ENCODE measurements at places on chromosomes 12 and 14.

DNA sequence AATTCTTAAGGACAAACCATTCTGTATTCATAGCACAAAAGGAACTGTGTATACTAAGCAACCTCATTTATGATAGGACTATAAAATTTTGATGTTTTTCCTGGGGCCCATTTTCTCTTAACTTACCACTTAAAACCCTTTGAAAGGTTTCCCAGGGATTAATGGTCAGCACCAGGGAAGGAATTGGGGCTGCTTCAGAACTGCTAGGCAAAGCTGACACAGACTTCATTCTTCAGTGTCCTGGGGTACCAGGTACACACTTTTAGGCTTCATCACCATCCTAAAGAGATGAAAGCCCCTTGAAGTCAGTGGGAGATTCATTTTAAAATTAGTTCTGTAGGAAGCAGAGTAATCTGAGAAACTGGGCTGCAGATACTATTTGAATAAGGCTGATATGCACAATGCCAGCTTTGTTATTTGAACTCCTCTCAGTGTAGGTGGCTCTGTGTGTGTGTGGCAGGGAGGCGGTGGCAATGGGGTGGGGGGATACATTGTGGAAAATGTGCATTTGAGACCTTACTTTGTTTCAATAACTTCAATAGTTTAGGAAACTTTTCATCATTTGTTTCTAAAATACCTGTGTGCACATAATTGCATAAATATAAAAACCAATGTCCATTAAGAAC is 329.3 kb upstream of the DCN start:
- no peak for DNase-seq

DNA sequence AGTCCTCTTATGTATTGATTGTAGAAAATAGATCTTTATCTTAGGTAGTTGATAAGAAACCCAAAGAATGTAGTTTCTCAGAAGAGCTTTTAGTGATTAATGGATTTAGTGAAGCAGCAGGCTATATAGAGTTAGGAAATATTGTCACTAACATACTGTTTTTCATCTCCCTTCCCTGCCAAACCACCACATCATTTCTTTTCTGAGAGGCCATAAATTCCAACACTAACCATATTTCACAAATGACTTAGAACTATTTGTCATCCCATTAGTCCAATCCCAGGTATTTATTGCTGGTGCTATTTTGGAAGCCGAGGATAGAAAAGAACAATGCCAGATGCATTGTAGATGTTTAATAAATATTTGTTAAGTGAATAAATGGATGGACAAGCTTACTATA is 185.7 kb downstream of the KICS2 start:
- no peak for DNase-seq

DNA sequence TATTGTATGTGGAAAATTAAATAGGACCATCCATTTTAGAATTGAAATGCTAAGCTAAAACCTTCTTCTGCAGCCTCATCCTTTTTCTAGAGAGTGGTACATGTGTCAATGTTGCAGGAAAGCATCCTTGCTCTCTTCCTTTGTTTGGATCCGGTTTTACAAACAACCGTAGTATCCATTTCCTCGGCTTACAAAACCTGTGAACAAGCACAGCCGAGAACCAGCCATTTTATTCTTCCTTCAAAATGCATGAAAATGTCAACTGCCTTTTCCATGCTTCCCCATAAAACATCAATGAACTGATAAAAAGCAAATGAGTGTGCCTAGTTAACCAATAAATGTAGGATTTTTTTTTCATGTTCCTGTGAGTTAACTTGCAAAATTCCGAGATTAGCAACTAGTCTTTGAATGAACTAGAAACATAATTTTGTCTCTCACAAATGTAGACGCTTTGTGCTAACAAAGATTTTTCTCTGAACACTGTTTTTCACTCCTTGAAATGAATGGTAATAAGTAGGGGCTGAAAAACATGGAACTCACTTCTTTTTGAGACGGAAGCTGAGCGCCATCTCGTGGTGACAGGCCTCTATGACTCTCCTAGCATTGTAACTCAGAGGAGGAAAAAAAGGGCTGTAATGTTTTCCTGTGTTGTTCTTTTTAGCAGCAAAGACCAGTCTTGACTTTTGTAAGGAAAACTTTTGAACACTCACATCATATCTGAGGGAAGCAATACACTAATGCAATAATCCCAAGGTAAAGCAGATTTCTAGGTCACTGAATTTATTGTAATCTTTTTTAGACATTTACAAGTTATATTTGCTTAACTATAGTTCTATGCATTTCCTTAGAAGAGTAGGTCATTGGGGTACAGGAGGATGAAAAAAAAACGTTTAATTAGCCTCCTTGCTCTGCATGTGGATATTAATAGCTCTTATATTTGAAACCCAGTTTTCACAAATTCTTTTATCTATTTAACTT is 157.4 kb upstream of the FOXG1 start:
- DNase-seq = peak; percentile 27

GRCh38 chr14:61130512-61131260 is 149.6 kb downstream of the SLC38A6 start:
- no peak for DNase-seq

- DNase-seq = no peak
Measured at GRCh38 chr12:120895532-120895931, 8.6 kb downstream of the SPPL3 start.

DNA sequence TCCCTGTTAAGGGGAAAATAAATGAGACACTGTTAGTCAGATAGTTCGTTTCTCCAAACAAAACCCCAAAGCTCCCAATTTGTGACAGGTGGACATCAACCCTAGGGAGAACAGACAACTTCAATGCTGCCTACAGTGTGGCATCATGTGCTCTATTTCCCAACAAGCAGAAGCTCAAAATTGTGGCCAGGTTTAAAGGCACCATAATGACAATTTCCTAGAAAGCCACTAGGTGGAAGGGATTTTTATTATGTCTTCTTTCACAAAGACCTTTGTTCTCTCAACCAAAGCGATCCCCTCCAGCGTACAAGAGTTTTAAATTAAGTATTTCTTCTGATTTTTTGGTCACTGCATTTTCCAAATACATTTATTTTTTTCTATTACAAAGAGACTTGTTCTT is 88.0 kb upstream of the MBIP start:
- DNase-seq = no peak

- no peak for DNase-seq
Measured at GRCh38 chr12:127450826-127451225, 816.1 kb upstream of the TMEM132C start.

DNA sequence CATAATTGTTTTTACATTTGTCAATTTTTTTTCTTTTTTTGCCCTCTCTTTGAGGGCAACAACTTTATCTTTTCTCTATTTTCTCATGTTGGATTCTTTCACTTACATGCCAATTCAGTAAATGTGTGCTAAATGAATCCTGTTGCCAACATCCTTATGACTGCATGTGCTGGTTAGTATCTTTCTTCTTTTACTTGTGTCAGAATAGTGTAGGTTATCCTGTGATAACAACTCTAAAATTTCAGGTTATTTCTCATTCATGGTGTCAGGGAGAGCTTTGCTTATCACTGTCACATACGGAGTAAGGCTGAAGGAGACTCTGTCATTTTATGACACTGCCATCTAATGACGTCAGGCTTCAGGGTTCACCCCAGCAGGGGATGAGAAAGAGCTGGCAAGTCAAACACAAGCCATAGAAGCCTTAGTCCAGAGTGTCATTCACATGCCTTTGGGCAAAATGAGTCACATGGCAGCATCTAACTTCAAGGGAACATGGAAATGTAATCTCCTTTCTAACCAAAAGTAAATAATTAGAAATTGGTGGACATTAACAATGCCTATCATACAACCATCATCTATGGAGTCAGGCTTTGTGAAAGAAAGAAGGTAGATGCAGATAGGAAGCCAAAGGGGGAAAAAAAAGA is 242.5 kb upstream of the ATP2B1 start:
- peak; percentile 9 for DNase-seq

DNA sequence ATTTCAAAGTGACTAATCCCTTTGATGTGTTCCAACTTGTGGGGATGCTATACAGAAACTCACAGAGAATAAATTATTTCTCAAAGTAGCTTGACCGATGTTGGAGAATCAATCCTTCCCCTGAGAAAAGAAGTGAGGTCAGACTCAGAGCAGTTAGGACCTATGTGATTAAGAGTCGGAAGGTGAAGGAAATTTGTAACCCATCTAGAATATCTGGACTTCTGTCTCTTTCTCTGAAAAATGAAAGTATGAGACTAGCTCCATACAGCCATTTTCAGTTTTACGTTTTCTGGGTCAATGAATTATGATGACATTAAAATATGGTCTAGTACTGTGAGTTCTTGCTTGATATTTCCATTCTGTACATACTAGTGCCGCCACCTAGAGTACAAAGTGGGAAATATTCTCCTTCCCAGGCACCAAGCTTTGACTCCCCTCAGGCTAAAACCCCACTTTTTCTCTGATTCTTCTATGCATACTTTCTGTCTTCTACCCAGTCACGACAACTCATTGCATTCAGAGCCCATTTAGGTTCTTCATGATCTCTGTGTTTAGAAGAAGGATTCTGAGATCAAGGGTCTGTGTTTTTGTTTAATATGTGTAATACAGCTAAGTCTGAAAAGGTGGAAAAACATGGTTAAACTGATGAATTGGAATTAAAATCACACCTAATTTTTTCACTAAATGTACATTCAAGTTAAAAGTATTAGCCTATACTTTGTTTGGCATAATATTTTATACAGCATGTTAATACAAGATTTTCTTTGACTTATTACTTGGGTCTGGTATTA is 6.9 kb upstream of the NTS start:
- DNase-seq = peak; percentile 6

GRCh38 chr12:7498809-7499208 is 4.8 kb downstream of the CD163 start:
- DNase-seq = no peak

DNA sequence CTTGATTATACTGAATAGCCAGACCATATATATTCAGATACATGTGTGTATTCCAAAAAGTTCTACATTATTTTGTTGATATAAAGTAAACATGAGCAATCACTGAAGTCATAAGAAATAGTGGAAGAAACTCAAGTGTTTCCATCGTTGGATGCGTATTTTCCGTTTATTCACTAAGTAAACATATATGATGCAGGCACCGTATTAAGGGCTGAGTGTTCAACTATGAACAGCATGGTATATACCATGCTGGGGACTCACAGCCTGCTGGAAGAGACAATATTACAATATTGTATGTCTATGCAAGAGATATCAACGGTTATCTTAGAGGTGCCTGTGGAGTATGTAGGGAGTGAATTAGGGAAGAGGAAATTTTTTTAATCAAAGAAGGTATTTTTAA is 1.2 kb downstream of the PYROXD1 start:
- DNase-seq = no peak

DNA sequence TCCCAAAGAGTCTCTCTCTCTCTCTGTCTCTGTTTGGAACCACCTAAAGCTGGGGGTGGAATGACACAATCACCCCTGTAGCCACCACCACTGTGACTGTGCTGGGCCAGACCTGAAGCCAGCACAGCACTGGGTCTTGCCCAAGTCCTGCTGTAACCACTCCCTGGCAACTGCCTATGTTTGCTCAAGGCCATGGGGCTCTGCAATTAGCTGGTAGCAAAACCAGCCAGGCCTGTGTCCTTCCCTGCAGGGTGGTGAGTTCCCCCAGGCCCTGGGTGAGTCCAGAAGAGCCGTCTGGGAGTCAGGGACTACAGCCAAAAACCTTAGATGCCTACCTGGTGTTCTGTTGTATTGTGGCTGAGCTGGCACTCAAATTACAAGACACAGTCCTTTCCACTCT is 50.8 kb downstream of the DGLUCY start:
- DNase-seq = no peak

- DNase-seq = no peak
Measured at GRCh38 chr14:66459603-66460002, 26.6 kb upstream of the CCDC196 start.

GRCh38 chr12:4242595-4242994 is 31.0 kb upstream of the CCND2 start:
- no peak for DNase-seq

DNA sequence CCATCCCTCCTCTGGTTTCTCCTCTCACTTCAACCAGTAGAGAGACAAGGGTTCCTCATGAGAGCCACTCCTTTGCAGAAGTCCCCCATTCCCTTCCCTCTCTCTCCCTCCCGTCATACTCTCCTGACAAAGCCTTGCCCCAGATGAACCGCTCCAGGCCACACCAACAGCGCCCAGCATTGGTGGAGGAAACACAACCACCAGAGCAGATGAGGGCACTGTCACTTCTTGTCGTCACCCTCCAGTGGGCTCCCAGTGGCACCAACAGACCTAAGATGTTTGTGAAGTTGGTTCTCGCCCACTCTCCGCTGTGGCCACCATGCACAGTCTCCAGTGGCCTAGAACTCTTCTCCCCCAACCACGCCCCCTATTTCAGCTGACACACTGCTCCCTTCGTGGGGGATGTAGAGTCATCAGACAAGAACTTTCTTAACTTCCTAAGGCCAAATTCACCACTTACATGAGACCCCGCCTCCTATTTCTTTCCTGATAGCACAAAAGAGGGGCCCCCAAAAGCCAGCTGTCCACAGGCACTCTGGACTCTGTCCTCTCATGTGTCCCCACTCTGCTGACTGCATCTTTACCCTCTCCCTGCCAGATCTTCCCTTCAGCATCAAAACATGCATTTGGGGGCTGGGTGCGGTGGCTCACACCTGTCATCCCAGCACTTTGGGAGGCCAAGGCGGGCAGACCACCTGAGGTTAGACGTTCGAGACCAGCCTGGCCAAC is 29.2 kb upstream of the PLEKHG6 start:
- DNase-seq = no peak

GRCh38 chr12:24750263-24750662 is 198.6 kb downstream of the BCAT1 start:
- DNase-seq = no peak

GRCh38 chr14:89267656-89268055 is 149.4 kb downstream of the FOXN3 start:
- DNase-seq = no peak

GRCh38 chr12:3680919-3681594 is 71.9 kb downstream of the CRACR2A start:
- DNase-seq = no peak

- DNase-seq = no peak
Measured at GRCh38 chr12:122895320-122895703, 612 bp downstream of the VPS37B start.

GRCh38 chr14:75646762-75647161 is 13.9 kb downstream of the ERG28 start:
- no peak for DNase-seq

GRCh38 chr12:57173089-57173488 is 25.7 kb upstream of the LRP1-AS start:
- DNase-seq = peak; percentile 34

DNA sequence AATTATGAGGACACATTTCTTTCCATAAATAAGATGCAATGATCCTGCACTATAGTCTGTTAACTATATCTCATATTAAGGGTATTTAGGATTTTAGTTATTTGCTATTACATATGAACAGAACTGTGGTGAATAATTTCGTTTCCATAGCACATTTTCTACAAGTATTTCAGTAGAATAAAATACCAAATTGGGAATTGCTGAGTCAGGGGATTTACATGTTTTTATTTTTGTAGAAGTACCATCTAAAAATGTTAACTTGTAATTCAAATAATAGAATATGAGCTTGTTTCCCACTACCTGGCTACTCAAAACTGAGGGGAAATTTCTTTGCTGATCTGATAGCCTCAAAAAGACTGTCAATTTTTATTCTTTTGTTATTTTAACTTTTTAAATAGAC is 124.1 kb downstream of the SCAF11 start:
- no peak for DNase-seq
